Stimulated activated CD8-positive, alpha-beta memory T cell treated with anti-CD3 and anti-CD28 coated beads, Interleukin-2, amount 100 ng/mL, for 1 hour (primary cell): ENCODE measurements at places on chromosomes 16 and 17.
A peak's percentile ranks its signal among the peaks of the same experiment; 100 is the strongest.

GRCh38 chr17:13931800-13932460, 137.4 kb upstream of the COX10 start:
- DNase-seq = no peak

DNA sequence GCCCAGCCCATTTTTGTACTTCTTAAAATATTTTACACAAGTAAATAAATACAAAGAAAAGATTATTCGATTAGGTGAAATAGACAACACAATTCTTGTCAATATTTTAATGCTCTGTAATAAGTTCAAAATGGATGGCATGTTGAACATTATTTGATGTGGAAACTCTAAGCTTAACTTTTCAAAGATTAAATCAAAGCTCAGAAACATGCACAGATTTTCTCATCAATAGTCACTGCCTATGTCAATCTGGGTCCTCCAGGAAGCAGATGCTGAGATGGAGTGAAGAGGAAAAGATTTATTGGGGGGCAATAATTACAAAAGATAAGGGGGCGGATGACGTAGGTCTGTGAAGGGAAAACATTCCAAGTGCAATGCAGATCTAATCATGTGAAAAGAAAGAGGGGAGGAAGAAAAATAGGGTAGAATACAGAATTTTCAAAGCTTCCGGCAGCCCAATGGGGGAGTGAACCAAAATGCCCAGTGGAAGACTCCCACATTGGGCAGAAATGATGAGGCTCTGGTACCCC, 50.5 kb downstream of the COPRS start:
- no peak for DNase-seq

- no peak for DNase-seq
These were observed 9.7 kb downstream of the RPA1 start for GRCh38 chr17:1839516-1839915.

DNA sequence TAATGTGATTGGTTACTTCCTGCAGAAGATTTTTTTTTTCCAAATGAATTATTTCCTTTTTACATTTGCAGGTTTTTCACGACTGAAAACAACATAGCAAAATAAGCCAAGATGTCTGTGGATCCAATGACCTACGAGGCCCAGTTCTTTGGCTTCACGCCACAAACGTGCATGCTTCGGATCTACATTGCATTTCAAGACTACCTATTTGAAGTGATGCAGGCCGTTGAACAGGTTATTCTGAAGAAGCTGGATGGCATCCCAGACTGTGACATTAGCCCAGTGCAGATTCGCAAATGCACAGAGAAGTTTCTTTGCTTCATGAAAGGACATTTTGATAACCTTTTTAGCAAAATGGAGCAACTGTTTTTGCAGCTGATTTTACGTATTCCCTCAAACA, 2.4 kb downstream of the MIS12 start:
- no peak for DNase-seq

DNA sequence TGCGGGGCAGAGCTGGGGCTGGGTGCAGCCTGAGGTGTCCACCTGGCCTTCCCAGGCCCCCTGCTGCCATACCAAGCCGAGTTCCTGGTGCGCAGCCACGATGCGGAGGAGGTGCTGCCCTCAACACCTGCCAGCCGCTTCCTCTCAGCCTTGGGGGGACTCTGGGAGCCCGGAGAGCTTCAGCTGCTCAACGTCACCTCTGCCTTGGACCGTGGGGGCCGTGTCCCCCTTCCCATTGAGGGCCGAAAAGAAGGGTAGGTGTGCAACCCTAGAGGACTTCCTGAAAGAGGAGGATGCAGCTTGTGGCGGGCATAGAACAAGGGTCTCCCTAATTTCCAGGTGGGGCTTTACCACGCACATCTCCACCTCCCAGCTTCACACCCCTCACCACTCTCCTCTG, 2.5 kb downstream of the SGCA start:
- no peak for DNase-seq

DNA sequence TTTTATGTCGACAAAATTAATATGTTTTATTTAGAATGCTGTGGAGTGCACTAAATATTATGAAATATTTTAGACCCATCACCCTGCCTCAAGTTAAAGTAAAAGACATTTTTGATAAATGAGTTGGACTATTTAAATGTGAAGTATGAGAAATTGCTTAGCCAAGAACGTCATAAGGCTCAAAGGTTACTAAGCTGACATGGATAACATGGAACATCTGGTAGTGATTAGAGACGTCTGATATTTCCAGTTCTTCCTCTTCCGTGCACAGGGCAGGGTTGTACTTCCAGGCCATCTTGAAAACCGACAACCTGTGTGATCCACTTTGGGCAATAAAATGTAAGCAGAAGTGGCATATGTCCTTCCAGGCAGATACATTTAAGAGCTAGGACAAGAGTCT, 7.2 kb upstream of the CCL8 start:
- no peak for DNase-seq

DNA sequence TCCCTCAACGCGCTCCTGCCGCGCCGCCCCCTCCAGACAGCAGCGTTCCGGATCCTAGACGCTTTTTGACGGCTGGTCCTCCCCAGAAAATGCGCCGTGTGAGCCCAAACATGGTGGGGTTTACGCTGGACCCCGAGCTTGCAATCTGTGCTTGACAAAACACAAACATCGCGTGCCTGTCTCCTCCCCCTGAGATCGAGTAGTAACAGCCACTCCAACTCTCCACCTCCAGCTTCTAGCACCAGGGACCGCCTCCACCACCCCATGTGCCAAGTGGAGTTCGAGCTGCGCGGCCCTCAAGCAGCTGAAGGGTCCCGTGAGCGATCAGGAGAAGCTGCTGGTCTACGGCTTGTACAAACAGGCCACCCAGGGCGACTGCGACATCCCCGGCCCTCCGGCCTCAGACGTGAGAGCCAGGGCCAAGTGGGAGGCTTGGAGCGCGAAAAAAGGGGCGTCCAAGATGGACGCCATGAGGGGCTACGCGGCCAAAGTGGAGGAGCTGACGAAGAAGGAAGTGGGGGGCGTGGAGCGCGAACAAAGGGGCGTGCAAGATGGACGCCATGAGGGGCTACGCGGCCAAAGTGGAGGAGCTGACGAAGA, 656 bp upstream of the GEMIN4 start:
- no peak for DNase-seq

- no peak for DNase-seq
These were observed 269.0 kb downstream of the WWOX start for GRCh38 chr16:78368121-78369102.

- DNase-seq = no peak
These were observed 90.0 kb downstream of the CFDP1 start for GRCh38 chr16:75343286-75343685.

- no peak for DNase-seq
These were observed 259.2 kb downstream of the CBLN1 start for GRCh38 chr16:49022351-49022963.

DNA sequence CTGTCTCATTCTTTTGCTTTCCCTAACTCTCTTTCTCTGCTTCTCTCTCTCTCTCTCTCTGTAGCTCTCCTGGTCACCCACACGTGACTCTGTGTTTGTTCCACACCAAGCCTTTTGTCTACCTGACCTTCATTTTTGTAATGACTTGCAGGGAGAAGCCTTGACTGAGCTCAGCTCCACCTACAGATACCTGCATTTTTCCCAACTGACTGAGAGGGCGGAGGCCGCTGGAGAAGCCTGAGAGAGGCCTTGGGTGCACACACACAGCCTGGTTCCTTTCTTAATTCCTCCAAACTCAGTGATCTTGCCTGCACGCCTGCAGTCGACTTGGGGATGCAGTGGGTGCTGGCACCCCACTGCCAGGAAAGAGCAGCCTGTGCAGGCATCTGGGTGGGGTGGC, 68.8 kb downstream of the LYRM1 start:
- DNase-seq = no peak

- DNase-seq = no peak
These were observed 89.8 kb downstream of the SHISA6 start for GRCh38 chr17:11330826-11331225.

GRCh38 chr16:87678618-87679017, 76.3 kb downstream of the JPH3 start:
- DNase-seq = no peak

DNA sequence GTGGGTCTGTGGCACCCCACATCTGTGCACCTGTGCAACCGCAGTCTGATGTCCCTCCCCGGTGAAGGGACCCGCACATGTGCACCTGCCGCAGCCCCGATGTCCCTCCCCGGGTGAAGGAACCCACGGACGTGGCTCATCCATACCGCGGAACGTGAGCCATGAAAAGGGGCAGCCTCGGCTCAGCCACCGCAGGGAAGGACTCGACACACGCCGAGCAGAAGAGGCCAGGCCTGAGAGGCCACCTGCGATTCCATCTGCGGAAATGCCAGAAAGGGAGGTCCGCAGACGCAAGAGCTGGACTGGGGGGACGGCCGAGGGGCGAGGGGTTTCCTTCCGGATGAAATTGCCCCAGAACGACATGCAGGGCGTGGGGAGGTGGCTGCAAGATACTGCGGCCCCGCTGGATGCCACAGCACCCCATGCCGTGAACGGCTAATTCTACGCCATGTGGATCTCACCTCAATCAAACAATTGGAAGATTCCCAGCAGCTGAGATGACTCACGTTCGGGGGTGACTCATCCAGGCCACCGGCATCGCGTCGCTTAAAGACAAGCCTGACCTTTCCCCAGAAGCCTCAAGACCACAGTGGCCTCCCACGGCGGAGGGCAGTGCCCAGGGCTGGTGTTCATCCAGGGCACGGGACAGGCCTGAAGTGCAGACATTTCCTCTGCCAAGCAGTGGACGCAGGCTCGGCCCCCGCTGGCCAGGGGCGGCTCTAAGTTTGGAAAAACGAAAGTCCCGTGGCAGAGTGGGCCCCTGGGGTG, 21.0 kb downstream of the SOX8 start:
- DNase-seq = peak; percentile 40

DNA sequence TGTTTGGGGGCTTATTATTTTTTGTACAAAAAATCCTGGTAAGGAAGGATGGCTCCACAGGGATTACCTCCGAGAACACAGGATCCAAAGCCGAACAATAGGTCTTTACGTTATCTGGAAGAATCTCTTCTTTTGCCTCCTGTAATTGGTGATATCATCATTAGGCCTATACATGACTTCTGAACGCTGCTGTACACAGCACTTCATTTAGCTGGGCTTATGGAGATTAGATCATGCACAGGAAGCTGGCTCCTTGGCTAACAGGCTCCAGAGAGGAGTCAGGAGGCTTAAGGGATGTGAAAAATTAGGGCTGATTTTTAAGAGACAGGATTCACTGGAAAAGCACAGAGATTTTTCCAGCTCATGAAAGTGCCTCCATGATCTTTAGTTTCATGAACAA, 54.7 kb downstream of the TANGO6 start:
- DNase-seq = no peak

DNA sequence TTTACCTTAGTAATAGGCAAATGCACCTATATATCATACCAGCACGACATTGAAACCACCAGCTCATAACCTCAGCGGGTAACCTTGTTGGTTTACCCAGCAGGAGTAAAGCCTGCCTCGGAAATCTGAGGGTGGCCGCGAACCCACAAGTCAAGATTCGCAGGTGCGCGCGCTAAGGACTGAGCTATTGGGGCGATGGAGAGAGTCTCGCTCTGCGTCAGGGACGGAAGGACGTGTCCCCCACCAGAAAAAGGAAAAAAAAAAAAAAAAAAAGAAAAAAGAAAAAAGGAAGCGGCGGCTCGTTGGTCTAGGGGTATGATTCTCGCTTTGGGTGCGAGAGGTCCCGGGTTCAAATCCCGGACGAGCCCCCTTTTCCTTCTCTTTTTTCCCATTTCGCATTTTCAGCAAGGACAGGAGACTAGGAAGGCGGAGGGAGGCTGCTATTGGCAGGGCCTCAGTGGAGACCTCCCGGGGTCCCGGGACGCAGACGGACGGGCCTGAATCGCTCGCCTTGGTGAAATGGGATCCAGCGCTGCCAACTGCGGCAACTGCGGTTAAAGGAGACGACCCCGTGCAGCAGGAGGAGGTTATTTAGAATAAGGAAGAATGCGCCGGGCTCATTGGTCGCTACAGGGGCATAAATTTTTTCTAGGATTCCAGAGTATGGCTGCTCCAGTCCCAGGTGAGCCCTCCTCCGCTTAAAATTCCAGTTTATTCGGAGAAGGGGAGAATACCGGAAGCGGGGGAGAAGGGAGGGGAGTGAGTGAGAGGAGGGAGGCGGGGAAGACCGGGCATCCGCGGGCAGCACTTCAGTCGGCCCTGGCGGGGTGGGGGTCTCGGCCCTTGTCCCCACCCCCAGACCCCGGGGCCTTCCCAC, at the start of gene OR1F1:
Gene OR1F1, plus strand, starts transcription at position 407 of the 877 bp plus-strand sequence.
- no peak for DNase-seq

- DNase-seq = no peak
These were observed 18.0 kb downstream of the XPO6 start for GRCh38 chr16:28193530-28194423.

GRCh38 chr16:68786685-68787418, 49.8 kb downstream of the CDH1 start:
- DNase-seq = no peak

- no peak for DNase-seq
These were observed 47.0 kb downstream of the TNFRSF13B start for GRCh38 chr17:16924696-16925440.

DNA sequence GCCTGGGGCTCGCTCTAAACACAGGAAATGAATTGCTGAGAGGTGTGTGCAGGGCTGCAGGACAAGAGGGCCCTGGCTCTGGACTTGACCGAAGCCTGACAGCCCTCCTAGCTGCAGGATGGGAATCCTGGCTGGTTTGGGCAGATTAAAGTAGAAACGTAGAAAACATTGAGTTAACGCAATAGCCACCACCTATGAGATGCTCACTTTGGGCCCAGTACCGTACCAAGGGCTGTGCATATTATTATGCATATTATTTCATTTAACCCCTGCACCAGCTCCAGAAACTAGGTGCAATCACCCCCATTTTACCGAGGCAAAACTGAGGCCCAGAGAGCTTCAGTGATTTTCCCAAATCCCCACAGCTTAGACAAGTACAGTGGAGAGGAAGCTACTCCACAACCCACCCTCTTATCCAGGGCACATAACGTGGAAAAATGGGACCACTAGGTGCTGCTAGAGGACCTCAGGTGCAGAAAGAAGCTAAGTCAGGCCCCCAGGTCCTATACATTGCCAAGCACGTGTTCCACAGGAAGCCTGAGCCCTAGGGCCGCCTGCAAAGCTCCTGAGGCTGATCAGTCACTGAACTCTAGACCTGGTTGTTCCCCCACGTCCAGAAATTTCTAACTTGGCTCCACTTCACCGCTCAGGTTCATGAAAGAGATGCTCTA, 79.2 kb downstream of the MYH11 start:
- DNase-seq = no peak

DNA sequence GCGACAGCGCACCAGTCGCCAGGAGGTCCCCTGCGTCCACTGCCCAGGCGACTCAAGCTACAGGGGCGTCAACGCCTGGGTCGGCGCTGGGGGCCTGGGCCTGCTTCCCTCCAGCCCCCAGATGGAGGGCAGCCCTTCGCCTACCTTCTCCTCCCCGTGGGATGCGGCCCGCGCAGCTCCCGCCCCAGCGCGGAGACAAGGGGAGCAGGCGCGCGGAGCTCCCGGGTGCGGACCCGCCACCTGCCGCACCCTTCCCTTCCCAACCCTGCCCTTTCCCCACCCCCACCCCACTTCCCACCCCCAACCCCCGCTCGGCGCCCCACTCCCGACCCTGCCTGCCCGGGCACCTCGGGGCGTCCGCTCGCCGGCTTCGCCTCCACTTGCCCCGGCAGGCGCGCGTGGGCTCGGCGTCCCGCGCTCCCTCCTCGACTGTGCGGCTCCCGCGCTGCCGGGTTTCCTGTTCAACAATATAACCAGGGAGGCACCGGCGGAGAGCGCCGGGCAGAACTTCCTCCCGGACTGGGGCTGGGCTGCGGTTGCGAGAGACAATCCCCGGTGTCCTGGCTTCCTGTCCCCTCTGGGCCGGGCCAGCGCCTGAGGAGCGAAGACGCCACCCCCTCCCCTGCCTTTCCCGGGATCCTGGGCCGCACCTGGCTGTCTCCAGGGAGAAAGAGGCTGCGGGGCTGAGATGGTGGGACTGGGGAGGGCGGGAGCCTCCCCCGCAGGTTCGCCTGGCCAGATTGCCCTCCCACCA, at the start of gene ARHGAP27:
Gene ARHGAP27, minus strand, starts transcription at position 466 of the 754 bp plus-strand sequence. CDS start 2,591 bp downstream, outside the sequence.
- DNase-seq = no peak
